Activated naive CD4-positive, alpha-beta T cell treated with anti-CD3 and anti-CD28 coated beads for 36 hours (primary cell): ENCODE measurements at places on chromosomes 5 and 9. TPM values are rescaled to one million over a fixed set of nuclear protein-coding genes. Genes with fewer than 3 reads are reported as not detected.

The MATR3 gene
- 137 TPM for total RNA-seq

The PCDHA3 gene
- total RNA-seq = not detected

GRCh38 chr5:177003649-177004048 lies 2.9 kb downstream of the UIMC1 start:
- no peak for DNase-seq

The TOR1B gene
- 18.8 TPM for total RNA-seq

DNA sequence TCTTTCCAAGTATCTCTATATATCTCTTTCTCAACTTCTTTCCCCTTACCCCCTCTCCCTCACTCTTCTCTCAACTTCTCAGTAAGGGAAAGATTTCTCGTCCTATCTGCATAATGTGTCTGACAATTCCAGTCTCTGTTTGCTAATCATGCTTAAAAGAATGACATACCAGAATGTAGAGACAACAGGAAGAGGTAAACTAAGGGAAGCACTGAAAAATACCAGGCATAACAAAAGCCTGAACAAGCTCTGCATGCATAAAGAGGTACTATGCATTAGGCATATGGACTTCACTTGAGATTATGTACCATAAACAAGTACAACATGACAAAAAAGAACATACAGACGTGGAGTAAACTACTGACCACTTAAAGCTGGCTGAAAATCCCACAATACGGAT lies 62.6 kb downstream of the SEMA5A start:
- no peak for DNase-seq

DNA sequence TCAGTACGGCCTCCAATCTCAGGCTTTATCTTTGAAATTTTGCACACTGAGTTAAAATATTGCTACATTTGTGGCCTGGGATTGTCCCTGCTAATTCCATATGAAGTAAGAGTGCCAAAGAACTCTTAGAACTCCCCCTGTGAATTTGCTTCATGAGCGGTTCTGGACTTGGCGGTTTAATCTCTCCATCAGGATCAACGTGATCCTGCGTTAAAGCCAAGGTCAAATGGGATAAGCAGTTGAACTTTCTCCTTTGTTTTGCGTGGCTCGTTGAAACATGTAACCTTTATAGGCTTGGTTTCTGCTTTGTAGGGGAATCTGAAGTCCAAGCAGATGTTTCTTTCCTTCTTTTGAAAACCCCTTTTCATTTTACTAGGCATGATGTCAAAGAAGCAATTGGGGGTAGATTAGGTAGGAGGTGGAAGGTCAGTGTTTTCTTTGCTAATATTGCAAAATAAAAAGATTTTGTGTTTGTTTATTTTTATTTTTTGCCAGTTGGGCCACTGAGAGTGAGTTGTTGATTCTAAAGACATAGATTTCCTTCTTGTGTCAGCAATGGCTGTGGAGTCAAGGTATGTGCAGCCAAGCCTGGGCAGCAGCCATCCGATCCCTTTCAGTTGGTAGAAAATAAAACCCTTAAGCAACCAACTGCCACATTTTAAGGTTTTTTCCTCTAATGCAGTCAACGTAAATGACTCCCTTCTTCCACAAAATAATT lies 390.8 kb downstream of the NNT start:
- no peak for DNase-seq
